Activated CD4-positive, alpha-beta T cell treated with anti-CD3 and anti-CD28 coated beads, Interleukin-2, Interleukin-6, amounts not matched to agents 100 ng/mL and 50 ng/mL, durations not matched to agents 16 hours and 8 hours (primary cell): ENCODE measurements at places on chromosomes 5 and 9.

DNA sequence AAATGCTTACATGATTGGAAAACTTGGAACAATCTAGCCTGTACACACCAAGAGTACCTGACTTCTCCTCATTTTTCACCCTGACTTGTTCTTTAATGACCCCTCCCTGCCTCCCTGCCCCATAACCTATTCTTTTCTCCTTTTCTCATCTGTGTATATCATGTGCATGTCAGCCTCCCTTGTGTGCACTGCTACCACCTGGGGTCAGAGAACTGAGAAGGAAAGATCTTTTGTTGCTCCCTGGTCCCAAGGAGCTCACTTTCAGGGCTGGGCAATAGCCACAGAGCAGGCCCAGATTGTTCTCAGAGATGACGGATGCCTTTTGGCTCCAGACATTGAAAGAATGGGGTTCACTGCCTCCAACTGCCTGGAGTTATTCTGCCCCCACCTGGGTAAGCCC lies 5.1 kb downstream of the MAP1B start:
- DNase-seq = no peak

DNA sequence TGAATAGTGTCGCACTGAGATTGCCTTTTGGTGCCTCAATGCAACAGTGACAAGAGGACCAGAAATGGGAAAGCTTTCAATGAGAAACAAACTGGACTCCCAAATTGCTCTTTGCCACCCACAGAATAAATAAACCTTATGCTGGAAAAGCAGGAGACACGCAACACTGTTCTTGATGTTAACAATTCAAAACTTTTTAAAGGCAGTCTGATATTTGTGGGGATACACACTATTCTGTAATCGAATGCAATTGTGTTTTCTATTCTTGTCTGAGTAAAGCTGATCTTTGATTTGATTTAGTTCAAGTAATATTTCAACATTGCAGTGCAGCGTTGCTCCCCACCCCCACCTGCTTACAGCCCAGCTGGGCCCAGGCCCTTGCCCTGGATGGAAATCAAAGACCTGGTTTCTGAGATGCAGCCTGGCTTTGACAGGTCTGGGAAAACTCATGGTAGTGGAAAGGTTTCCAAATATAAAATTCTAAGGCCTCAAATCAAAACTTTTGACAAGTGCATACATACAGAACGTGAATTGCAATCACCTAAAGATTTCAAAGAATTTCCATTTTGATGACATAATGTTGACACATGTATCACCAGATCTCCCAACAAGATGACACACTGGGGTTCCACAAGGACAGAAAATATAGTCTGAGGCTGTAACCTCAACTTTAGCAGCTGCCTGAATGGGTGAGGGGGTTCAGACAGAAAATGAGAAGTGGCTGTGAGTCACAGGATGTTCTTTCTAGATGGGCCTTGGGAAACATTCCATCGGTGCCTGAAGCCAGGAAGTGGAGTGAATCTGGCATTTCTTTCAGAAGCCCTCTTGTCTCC lies 55.1 kb downstream of the ABCA1 start:
- DNase-seq = no peak

- DNase-seq = no peak
Measured at GRCh38 chr9:97557606-97558095, 56.2 kb downstream of the TMOD1 start.

DNA sequence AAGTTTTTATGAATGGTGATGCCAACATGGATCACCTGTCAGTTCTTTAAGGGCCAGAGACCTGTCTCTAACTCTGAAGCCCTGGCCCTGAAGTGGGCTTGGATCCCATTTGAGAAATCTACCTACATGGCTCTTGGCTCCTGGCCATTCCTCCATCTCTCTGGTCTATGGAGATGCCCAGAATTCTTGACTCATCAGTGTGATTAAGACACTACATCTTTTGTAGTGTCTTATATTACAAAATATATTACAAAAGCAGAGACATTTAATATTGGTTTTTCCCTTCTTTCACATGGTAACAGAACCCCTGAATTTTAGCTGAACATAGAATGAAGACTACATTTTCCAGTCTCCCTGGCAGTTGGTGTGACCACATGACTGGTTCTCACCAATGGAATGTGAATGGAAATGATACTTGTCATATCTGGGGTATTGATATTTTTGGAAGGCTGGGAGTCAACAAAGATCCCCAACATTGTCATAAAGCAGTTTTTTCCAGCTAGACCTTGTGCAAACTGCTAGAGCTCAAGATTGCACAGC lies 198.3 kb downstream of the SREK1 start:
- no peak for DNase-seq

- peak; percentile 75 for DNase-seq
Measured at GRCh38 chr9:96420468-96421219, 2.5 kb upstream of the ZNF367 start.

DNA sequence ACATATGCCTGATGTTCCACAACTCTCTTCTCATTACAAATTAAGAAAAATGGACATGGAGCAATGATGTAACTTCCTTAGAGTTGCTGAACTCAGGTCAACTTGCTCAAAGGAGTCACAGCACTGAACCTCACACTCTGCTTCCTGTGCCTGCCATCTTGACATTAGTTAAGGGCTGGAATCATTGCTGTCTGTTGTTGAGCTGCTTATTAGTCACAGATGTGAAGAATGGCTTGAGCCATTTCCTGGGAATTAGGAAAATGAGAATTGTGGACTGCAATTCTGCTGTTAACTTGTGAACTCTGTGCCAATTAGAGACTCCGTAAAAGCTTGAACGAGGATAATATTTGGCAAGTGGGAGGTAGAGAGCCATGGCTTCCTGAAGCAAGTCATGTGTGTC lies 212.0 kb downstream of the ADAMTS12 start:
- no peak for DNase-seq
